Type B pancreatic cell (in vitro differentiated cells): ENCODE measurements at places on chromosomes 13 and 19. TPM values are rescaled to one million over a fixed set of nuclear protein-coding genes. Genes with fewer than 3 reads are reported as not detected.

DNA sequence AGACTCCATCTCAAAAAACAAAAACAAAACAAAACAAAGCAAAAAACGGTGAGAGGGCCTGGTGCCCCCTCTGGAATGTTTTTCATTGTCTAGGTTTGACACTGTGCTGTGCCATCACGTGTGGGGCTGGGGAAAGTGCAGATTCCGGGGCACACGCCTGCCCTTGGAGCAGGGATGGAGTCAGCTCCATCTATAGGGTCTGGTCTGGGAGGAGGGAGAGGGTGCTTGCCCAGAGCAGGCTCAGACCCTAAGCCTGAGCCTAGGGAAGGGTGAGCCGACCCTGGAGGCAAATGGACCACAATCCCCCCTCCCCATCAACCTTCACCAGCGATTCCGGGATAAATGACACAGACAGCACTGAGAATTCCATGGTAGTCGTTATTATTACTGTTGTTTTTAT, 10.9 kb upstream of the ZBTB32 start:
- DNase-seq: no peak

GRCh38 chr19:16208064-16208759, 10.5 kb downstream of the AP1M1 start:
- no peak for DNase-seq

The TLE6 gene
- total RNA-seq: 3.8 TPM in 2 replicates

- no peak for DNase-seq
Measured at GRCh38 chr19:13118424-13119193, 545 bp downstream of the NACC1 start.

DNA sequence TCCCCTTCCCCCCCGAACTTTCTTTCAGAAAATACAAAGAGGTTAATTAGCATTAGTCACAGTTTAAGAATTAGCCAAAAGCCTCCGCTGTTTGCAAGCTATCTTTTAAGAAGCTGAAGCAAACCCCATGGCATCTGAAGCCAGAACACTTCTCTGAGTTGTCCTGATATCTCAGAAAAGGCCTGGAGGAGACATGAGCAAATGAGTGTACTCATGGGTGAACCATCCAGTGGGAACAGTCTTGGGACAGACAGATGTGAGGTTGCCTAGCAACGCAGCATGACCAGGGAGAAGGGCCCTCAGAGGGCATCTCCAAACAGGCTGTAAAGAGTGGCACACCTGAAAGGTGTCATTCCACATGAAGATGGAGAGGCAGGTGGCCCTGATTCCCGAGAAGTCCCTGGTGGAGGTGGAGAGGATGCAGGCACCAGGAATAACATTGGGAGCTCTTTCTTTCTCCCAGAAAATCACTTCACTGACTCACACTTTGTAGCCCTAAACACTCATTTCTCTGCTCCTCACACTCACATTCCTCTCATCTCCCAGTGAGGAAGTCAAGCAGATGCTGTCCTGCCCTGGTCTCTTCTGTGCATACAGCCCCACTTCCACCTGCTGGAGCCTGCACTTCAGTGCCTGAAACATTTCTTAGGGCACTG, 87.0 kb upstream of the TSHZ3 start:
- DNase-seq: no peak

DNA sequence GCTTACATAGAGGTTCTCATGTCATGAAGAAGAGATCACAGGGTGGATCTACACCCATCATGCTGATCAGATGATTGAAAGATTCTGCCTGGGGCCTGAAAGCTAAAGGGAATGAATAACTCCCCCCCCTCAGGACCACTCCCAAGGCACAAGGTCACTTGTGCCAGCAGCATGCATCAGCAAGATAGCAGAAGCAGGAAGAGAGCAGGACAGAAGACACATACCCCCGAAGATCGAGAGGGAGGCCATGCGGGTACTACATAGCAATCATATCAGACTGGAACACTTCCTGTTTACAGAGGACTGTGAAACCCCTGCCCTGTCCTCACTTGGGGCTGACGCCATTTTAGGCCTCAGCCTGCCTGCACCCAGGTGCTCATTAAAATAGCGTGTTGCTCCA, 143.2 kb upstream of the EDNRB start:
- DNase-seq: no peak

The FFAR3 gene
- 0.34 and 0.45 TPM in 2 replicates for total RNA-seq

DNA sequence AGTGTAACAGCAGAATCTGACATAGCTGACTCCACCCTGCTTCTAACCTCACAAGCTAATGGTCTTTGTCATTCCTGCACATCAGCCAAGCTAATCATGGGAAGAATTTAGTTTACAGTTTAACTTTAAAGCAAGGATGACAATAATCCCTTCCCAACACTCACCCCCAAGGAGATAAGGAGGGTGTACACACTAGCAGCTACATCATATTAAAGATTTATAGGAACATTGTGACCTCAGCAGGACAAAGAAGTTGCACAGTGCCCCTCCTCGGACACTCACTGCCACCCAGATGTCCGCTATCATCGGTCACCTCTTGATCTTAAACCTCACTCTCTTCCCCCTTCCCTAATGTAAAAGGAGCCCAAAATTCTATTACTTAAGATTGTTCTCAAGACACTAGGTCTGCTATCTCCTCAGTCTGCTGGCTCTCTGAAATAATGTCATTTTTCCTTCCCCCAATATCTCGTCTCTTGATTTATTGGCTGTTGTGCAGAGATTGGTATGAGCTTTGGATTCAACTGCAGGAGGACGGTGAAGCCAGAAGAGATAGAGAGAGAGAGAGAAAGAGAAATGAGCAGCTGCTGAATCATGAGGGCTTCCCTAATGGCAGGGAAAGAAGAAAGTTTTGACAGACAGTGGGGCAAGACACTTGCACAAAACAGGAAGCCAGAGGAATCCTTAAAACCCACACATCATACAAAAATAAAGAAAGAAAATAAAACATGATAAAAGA, 17.5 kb upstream of the FFAR2 start:
- DNase-seq: no peak

DNA sequence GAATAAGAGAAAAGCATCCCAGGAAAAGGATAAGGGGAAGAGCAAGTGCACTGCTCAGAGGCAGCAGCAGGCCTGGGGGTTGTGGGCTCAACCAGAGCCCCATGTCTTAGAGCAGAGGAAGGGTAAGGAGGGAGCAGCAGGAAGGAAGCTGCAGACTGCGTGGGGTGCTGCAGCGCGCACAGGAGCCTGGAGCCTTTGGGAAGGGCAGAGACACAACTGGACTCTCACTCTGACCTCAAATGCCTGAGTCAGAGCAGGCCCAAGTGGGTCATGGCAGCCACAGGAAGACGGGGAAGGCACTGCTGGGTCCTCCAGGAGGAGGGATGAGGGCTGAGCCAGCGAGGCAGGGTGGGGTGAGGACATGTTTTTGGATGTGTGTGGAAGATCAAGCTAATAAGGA, 31.6 kb downstream of the SIGLEC7 start:
- DNase-seq: no peak

- no peak for DNase-seq
Measured at GRCh38 chr13:44649104-44649428, 72.9 kb upstream of the TSC22D1 start.

The BEST2 gene
- 0.14 TPM in 1 of 2 replicates, not detected in the other for total RNA-seq

GRCh38 chr13:109938255-109938936, 152.0 kb upstream of the IRS2 start:
- DNase-seq: no peak

DNA sequence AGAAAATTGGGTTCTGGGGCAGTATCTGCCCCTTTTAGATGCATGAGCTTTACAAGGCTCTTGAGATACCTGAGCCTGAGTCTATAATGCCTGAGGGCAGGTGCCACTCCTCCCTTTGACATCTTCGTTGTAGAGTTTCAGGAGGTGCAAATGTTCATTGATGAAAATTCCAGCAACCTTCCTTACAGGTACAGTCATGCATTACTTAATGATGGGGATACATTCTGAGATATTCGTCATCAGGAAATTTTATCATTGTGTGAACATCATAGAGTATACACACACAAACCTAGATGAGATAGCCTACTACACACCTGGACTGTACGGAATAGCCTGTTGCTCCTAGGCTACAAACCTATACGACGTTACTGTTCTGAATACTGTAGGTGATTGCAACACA, 310.0 kb downstream of the SHISA2 start:
- DNase-seq: no peak

DNA sequence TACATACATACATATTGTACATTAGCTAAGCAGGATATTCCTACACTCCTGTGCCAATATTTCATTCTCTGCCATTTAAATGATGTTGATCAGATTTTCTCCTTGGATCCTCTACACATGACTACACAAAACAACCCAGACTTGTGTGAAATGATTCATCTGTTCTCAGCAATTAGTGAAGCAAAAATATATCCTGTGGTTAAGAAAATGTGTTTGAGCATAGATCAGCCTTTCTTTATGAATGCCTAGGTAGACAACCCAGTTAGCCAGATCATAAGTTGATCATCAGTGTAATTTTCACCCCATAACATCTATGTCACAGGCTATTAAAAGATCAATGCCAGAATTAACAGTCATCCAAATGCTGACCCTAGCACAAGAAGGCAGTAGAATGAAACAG, 275.2 kb upstream of the EDNRB start:
- DNase-seq: no peak

- no peak for DNase-seq
Measured at GRCh38 chr19:13427273-13428051, 78.8 kb downstream of the CACNA1A start.

DNA sequence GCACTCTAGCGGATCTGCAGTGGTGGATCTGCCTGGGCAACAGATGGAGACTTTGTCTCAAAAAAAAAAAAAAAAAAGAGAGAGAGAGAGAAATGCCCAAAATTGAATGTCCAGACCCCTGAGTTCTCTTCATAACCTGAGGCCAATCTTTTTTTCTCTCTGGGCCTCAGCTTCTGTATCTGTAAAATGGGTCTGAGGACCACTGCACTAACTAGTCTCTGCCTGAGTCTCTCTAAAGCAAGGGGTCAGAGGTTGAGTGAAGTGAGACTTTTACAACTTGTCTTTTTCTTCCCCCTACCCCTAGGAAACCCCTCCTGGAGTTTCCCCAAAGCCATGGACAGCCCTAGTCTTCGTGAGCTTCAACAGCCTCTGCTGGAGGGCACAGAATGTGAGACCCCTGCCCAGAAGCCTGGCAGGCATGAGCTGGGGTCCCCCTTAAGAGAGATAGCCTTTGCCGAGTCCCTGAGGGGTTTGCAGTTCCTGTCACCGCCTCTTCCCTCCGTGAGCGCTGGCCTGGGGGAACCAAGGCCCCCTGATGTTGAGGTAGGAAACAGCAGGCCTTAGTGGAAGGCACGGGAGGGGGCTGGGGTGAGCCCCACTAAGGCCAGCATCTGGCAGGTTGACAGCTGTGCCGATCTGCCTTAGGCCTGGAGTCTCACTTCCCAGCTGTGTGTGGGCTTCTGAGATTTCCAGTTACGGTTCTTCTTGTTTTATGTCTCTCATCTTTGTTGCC, 1.8 kb downstream of the TMEM91 start:
- no peak for DNase-seq

DNA sequence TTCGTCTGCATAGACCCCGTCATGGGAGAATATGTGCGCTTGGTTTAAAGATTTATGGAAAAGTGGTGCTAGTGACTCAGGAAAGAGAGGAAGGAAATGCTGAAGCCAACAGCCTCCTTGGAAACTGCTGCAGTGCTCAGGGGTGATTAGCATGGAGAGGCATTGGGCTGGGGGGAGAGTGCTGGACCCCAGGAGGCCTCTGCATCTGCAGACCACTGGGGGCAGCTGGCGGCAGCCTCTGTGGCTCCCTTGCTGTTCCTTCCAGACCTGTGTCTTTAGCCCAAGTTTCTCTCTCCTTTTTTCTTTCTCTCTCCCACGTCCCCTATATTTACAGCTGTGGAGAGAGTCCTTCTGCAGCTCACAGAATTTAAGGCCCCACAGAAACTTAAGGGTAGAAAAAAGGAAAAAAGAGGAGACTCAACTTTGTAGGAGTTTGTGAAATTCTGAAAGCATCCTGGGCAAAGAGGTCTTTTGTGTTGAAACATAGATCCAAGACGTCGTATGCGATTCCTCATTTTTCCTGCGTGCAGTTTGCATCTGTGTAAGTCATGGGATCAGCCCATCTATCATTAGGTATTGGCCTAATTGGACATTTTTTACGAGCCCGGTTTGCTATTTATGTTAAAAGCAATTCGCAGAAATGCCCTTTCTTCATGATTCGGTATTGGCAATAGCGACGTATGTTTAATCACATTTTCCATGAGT, 116.2 kb upstream of the ZNF536 start:
- no peak for DNase-seq

The SNAPC2 gene
- 13.7 and 15.0 TPM in 2 replicates for total RNA-seq

The EFNB2 gene
- total RNA-seq: 48.6 and 67.1 TPM in 2 replicates
